ENCODE measurements at places on chromosomes 4 and X. TPM values are rescaled to one million over a fixed set of nuclear protein-coding genes. Genes with fewer than 3 reads are reported as not detected.

- DNase-seq = no peak
Measured at GRCh38 chrX:109773374-109773773, 40.3 kb upstream of the ACSL4 start.

DNA sequence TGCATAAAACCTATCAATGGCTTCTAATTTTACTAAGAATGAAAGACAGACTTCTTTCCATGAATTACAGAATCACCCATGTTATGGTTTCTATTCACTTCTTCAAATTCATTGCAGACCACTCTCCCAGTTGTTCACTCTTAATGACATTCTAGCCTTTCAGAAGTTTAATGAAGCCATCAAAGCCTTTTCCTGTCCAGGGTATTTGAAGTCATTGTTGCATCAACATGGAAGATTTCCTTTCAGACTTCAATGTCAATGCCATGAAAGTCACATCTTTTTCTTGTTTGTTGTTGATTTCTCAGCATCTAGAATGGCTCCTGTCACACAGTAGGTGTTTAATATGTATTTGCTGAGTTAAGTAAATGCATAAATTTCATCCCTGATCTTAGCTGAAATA lies 48.1 kb upstream of the ARSJ start:
- DNase-seq = no peak

DNA sequence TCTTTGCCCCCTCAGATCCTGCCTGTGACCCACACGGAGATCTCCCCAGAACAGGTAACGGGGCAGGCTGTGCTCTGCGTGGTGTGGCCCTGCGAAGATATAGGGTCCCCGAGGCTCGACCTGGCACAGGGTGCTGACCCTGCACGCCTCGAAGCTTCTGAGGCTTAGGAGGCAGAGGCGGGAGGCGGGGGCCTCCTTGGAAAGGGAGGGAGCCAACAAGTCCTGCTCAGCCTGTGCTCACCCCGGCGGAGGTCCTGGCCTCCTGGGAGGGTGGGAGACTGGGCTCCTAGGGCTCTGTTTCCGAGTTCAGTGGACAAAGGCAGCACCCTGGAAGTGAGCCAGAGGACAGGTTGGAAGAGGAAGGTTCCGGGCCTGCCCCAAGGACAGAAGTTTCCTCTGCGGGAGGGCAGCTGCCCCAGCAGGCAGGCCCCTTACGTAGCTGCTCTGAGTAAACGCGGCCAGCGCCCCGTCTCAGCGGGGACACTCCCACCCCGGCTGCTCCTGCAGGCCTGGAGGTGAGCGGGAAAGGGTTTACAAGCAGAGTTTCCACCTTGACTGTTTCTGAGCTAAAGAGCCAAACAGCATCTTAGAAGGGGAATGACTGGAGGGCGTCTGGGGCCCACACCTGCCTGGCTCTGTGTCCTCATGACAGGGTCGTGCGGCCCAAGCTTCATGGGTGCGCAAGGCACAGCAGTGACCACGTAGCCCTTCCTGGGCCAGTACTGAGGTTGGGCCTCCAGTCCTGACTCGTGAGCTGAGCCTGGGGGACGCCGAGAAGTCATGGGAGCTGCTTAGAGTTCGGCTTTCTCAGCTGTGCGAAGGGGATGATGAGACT lies 16.1 kb downstream of the TMEM175 start:
- no peak for DNase-seq

NALF2 gene
- 0.22 TPM for total RNA-seq

GRCh38 chrX:119015407-119016237 lies 41.2 kb downstream of the LONRF3 start:
- no peak for DNase-seq

- no peak for DNase-seq
Measured at GRCh38 chr4:22556495-22556894, 40.6 kb upstream of the ADGRA3 start.

FAM13A gene
- 37.5 TPM for total RNA-seq

DNA sequence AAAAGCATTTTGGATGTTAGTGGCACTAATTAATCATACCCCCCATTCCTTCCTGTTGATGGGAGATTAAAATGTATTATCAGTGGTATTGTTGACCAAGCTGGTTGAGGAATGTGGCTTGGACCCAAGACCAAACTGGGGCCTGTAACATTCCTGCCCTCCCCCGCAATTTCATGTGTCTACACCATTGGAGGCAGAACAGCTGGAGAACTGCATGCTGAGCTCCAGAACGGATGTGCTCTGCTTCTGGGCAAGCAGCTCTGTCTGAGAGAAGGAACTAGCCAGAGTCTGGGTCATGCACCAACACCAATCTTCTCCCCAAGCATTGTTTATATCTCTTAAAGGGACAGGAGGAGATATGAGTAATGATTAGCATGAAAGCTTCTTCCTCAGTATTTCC lies 185.5 kb downstream of the CEP135 start:
- no peak for DNase-seq

DNA sequence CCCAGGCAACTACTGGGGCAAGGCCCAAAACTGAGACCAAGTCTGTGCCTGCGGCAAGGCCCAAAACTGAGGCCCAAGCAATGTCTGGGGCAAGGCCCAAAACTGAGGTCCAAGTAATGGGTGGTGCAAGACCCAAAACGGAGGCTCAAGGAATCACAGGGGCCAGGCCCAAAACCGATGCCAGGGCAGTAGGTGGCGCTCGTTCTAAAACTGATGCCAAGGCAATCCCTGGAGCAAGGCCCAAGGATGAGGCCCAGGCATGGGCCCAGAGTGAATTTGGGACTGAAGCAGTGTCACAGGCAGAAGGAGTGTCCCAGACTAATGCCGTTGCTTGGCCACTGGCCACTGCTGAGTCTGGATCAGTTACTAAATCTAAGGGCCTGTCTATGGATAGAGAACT lies 2.7 kb downstream of the GPRASP2 start:
- no peak for DNase-seq

CENPC gene
- 90.0 TPM for total RNA-seq

- no peak for DNase-seq
Measured at GRCh38 chr4:134189480-134189879, 12.1 kb downstream of the PABPC4L start.

NAP1L2 gene
- 8.3 TPM for total RNA-seq

DNA sequence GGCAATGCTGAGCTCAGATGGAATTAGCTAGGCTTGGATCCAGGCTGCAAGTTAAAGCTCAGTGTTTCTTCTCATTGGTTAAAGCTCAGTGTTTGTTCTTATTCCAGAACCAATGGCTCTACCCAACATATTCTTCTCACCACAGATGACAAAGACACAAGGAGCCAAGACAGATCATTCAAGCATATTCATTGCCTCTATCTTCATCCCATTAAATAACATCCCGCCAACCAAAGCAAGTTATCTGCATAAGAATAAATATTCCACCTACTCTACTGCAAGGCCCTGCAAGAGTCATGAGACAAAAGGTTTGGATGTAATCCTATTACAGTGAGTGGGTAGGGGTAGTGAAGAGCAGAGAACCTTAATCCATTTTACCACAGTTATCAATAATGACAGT lies 766.5 kb downstream of the C4orf33 start:
- no peak for DNase-seq

GAGE12F gene
- total RNA-seq = not detected

GRCh38 chr4:140174543-140174942 lies 20.6 kb upstream of the MAML3 start:
- no peak for DNase-seq

BBS7 gene
- 5.1 TPM for total RNA-seq

- DNase-seq = no peak
Measured at GRCh38 chrX:67759018-67759417, 215.2 kb downstream of the AR start.

- no peak for DNase-seq
Measured at GRCh38 chr4:95362906-95363558, 185.7 kb downstream of the UNC5C start.

FGB gene
- total RNA-seq = not detected

- no peak for DNase-seq
Measured at GRCh38 chrX:40079572-40079971, 18.2 kb downstream of the BCOR start.

DNA sequence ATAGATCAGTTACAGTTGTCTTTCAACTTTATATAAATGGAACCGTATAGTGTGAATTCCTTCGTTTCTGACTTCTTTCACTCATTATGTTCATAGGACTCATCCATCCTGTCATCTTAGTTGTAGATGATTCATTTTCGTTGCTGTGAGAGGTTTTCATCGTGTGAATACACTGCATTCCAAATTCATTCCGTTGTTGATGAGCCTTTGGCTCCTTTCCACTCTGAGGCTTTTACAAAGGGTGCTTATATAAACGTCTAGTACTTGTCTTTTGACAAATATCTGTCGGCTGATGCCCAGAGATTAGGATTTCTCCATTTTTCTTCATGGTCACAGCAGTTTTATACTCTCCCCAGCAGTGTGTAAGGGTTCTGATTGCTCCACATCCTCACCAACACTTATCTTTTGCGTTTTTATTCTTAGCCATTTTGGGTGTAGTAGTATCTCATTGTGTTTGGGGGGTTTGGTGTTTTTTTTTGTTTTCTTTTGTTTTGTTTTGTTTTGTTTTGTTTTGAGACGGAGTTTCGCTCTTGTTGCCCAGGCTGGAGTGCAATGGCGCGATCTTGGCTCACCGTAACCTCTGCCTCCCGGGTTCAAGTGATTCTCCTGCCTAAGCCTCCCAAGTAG lies 48.6 kb downstream of the LRP2BP start:
- no peak for DNase-seq

CLDN34 gene
- total RNA-seq = not detected

TBX22 gene
- not detected for total RNA-seq

GPC3 gene
- total RNA-seq = 0.39 TPM

- no peak for DNase-seq
Measured at GRCh38 chrX:119151051-119151380, 23.4 kb upstream of the KIAA1210 start.

- DNase-seq = no peak
Measured at GRCh38 chr4:147340591-147341120, 140.2 kb upstream of the EDNRA start.

STOX2 gene
- 0.37 TPM for total RNA-seq

- no peak for DNase-seq
Measured at GRCh38 chr4:89324671-89325070, 17.1 kb upstream of the GPRIN3 start.

- DNase-seq = no peak
Measured at GRCh38 chr4:115331241-115331640, 217.8 kb upstream of the NDST4 start.

DNA sequence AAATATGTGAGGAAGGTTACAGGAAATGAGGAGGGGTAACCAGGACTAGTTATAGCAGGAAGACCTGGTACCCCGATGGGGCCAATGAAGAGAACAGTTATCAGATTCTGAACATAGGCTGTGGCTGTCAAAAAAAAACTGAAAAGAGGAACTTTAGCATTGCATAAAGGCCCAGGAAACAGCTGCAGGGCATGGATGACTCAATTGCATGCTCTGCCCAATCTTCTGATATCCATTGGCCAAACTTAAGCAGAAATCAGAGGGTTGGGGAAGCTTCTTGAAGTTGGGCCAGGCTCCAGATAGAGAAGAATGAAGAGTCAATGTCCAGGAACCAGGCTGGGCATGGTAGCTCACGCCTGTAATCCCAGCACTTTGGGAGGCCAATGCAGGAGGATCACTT lies 1222.4 kb upstream of the PRKX start:
- DNase-seq = no peak

DNA sequence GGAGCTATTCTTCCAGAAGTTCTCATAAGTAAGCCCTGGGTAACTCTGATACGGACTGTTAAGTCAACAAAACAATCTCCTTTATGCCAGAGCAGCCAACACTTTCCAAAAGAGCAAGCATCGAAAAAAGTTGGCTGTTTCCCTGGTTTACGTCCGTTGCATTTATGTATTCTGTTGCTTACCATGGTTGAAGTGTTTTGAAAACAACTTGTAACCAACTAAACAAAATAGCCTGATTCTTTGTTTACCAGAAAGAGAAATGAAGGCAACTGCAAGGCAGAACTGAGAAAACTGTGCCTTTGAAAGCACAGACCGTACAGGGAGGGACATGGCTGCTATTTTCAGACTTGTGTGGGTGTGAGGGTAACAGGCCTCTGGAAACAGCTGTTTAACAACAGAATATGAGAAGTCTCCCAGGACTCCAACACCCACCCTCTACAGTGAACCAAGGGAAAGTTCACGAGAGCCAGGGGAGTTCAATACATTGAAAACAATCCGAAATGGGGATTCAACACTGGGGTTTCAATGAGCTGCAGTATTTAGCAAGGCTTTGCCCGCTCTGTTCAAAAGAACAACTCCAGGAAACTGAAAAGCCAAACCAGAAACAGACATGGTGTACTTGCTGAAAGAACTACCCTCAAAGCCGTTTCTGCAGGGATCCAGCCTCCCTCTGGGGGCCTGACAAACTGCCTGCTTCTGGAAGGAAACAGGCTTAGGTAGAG lies 95.8 kb upstream of the EGFL6 start:
- DNase-seq = no peak

DNA sequence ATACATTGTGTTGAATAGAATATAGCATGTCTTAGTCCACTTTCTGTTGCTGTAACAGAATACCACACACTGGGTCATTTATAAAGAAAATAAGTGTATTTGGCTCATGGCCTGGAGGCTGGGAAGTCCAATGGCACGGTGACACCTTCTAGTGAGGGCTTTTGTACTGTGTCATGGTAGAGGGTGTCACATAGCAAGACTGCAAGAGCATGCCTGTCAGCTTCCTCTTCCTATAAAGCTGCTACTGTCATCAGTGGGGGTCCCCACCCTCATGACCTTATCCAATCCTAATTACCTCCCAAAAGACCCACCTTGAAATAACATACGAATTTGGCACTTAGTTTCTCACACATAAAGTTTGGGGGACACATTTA lies 193.2 kb downstream of the PTTG2 start:
- no peak for DNase-seq

DNA sequence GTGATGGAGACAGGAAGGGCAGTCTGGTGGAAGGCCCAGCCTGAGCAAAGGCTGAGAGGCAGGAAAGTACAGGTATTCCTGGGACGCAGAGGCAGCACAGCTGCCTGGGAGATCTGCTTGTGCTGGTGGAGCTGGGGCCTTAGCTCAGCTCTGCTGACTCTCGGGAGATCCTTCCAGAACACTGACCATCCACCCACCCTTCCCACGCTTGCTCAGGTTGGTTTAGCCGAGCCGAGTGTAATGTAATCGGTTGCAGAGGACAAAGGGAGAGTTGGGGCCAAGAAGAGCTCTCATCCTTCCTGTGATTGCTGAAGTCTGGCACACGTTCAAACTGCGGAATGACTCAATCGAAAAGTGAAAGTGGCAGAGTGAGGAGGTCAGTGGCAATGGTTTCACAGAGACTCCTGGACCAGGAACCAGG lies 43.1 kb upstream of the GPR78 start:
- no peak for DNase-seq

XPNPEP2 gene
- total RNA-seq = 0.83 TPM

GRCh38 chrX:150833454-150834056 lies 64.9 kb downstream of the CD99L2 start:
- DNase-seq = no peak

HSFX4 gene
- not detected for total RNA-seq

- DNase-seq = no peak
Measured at GRCh38 chr4:55008166-55009056, 117.0 kb downstream of the KDR start.

DNA sequence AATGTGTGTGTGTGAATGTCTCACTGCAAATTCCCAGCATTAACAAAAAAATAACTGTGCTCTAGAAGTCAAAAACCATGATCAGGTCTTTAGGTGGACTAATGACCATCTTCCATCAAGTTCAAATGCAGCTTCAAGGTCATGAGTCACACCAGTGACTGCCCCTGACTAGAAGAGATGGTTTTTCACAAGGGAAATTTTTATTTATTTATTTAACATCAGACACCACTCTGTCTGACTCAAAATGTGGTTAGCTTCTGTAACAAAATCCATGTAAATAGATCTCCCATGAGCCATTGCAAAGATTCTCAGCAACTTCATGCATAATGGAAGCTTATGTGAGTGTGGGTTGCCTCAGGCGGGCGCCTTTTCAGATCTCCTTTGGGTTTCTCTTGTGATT lies 219.2 kb downstream of the KIT start:
- no peak for DNase-seq

EFHC2 gene
- 2.1 TPM for total RNA-seq

GCNA gene
- 1.3 TPM for total RNA-seq
